Fibroblast of the aortic adventitia (primary cell): ENCODE measurements at places on chromosomes 2 and 18. TPM values are rescaled to one million over a fixed set of nuclear protein-coding genes. Genes with fewer than 3 reads are reported as not detected.

Gene IL1F10
- not detected in 2 replicates for total RNA-seq

Gene GMPPA
- total RNA-seq, result 16.6 and 66.3 TPM in 2 replicates

Gene FSIP2
- total RNA-seq, result 0.98 and 1.6 TPM in 2 replicates

Gene PSMA8
- not detected in 2 replicates for total RNA-seq

Gene G6PC2
- total RNA-seq, result not detected in 2 replicates

Gene TTN
- total RNA-seq, result 0.16 and 5.5 TPM in 2 replicates

Gene TXNDC2
- 0.16 and 0.27 TPM in 2 replicates for total RNA-seq

Gene UGT1A3
- not detected in 2 replicates for total RNA-seq

Gene CROCC2
- under 0.01 and 0.41 TPM in 2 replicates for total RNA-seq
